ENCODE measurements at places on chromosomes 5 and 9.

DNA sequence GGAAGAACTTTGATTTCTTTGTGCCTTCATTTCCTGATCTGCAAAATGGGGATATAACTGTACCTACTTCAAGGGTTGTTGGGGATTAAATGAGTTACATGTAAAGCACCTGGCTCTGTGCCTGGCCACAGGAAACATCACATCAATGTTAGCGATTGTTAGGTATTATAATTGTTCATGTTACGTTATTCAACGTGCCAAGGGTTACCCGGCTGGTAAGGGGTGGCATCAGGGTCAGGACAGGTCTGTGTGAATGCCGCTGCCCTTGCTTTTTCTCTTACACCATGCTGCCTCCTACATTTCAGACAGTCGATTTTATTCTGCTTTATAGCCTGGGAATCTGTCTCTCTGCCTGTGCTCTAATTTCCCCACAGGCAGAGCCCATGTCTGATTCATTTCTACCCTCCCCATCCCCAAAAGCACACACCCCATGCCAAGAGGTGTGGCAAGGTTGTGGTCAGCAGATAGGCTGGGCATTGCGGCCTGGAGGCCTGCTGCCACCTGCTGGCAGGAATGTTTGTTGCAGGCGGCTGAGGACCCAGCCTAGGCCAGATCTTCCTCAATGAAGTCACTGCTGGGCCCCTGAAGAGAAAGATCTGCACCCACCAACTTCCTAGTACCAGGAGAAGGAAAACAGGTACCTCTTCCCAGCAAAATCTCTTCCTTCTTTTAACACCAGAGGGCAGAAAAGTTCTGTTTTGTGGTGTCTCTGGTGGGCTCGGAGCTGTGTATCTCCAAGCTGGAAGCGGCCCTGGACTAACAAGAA lies 5.3 kb downstream of the ANKS6 start:
- DNase-seq, result peak; percentile 57

- peak; percentile 63 for DNase-seq
These were observed 243.6 kb downstream of the AUH start for GRCh38 chr9:91117959-91118703.

- DNase-seq, result no peak
These were observed 166.0 kb downstream of the ADAMTS12 start for GRCh38 chr5:33725806-33726205.

- no peak for DNase-seq
These were observed 257.6 kb downstream of the RFX3 start for GRCh38 chr9:3268223-3268622.

DNA sequence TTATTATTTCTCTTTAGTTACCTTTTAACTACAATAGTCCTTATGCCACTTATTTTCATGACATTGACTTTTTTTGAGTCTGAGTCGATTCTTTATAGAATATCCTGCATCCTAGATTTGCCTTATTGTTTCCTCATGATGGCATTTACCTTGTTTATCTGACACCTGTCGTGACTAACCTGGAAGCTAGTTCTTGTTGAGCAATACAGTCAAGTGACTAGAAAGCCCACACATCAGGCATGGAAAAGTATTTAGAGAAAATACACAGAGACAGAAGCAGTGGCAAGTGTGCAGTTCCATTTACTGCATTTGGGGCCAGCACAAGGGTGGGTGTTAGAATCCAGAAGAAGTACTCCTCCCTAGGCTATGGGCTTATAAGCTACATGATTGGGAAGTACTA lies 97.8 kb downstream of the ERMP1 start:
- DNase-seq, result no peak

- DNase-seq, result peak; percentile 73
These were observed 2.3 kb upstream of the CYFIP2 start for GRCh38 chr5:157263496-157264090.

DNA sequence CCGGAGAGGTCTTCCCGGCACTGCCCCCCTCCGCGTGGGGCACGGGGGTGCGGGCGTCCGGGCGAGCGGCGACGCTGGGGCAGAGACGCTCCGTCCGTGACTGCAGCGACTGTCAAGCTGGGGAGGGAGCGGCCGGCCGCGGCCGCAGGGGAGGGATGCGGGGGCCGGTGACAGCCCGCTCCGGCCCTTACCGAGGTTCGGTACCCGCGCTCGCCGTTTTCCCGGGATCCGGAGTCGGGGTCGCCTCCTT lies 400 bp downstream of the KDM4C start:
- no peak for DNase-seq

DNA sequence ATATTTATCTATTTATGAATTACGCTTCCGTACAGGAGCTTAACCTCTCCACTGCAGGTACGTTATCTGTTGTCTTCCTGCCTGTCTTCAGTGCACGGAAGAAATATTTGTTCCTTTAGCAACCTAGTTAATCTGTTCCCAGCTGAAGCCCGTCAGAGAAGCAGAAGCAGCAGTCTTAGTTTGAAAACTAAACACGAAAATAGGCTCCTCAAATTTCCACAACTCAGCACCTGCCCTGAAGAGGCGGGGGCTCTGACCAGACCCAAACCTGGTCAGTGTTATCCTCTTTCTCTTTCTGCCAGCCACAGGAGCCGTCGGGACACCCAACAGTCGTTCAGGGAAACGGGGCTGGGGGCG lies 462 bp downstream of the NUDCD2 start:
- peak; percentile 60 for DNase-seq

- DNase-seq, result no peak
These were observed 278.8 kb downstream of the EBF1 start for GRCh38 chr5:158820891-158821290.

DNA sequence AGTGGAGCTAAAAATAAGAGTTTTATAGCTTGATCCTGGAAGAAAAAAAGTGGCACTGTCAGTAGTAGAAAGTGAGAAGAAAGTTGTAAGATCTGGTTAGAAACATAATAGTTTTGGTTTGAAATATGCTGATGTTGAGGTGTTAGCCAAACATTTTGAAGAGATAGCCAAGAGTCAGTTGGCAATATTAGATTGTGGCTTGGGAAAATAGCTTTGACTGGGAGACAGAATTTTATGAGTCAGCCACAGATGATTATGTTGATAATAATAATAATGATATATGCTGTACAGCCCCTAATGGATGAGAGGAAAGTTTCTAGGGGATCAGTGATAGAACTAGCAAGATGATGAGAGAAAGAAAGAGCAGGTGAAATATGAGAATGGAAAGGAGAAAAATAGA lies 12.4 kb upstream of the CDH18 start:
- DNase-seq, result no peak

GRCh38 chr9:110880189-110880588 lies 158.1 kb downstream of the LPAR1 start:
- DNase-seq, result no peak

GRCh38 chr9:111297066-111297824 lies 32.8 kb downstream of the OR2K2 start:
- no peak for DNase-seq

DNA sequence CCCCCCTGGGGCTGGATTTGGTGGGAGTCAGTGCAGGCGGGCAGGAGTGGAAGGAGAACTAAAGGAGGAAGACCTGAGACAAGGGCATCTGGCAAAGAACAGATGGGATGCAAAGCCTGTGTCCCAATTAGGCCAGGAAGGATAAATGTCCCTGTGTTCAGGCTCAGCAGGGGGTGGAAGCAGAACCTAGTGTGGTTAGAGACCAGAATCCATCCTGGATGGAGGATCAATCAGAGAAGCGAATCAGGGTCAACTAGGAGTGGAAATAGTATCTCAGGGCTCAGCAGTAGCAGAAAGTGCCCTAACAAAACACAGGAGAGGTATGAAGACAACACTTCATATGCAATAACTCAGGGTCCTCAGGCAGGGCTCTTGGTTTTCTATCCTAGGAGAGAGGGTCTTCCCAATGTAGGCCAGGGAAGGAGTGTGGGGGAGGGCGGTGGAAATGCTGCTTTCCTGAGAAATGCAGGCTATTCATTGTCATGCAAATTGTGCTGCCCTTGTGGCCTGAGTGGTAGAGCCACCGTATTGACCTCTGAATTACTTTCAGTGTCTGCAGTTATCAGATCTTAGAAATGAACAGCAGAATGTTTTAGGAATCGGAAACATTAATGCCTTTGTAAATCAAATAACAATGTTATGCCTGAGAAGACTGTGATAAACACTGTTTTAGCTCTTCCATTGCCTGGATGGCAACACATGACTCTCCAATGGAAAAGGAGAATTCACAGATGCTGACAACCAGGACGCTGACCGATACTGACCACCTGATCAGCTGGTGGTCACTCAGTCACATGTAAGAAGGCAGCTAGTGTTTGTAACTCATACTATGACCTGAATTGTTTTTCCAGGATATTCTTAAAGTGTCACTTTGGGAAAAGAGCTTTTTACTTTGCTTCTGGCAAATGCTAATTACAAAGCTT lies 323.6 kb downstream of the SEMA5A start:
- no peak for DNase-seq

- DNase-seq, result no peak
These were observed 3.8 kb downstream of the RAB24 start for GRCh38 chr5:177299697-177300096.

DNA sequence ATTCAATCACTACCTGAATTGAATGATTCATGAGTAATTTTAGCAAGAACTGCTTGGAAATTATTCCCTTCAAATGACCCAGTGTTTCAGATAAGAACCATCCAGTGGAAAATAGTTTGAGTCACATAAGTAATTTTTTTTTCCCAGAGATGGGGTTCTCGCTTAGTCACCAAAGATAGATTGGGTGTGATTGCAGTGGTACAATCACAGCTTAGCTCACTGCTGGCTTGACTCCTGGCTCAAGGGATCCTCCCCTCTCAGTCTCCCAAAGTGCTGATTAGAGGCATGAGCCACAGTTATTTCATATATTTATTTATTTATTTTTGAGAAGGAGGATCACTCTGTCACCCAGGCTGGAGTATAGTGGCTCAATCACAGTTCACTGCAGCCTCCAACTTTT lies 574.5 kb upstream of the ARRDC3 start:
- DNase-seq, result no peak

GRCh38 chr9:89748831-89749499 lies 144.2 kb downstream of the GADD45G start:
- DNase-seq, result peak; percentile 25

GRCh38 chr5:122200450-122200849 lies 71.1 kb downstream of the ZNF474 start:
- DNase-seq, result peak; percentile 52

DNA sequence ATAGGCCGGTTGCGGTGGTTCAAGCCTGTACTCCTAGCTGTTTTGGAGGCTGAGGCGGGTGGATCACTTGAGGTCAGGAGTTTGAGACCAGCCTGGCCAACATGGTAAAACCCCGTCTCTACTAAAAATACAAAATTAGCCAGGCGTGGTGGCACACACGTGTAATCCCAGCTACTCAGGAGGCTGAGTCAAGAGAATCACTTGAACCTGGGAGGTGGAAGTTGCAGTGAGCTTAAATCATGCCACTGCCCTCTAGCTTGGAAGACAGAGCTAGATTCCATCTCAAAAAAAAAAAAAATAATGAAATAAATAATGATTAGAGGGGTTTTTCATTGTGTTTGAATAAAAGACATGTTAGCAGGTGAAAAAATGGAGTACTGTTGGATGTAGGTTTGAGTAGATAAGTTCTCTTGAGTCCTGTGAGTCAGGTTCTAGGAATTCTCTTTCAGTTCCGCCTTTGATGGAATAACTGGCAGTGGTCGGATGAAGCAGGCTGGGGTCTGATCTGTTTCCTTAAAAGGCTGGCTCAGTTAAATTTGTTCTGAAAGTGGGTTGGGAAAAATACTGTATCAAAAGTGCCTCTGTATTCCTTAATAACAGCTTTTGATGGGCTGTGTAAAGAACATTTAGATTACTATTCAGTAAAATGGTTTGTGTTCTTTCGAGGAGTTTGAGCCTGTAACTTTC lies 73.2 kb downstream of the AOPEP start:
- DNase-seq, result no peak

DNA sequence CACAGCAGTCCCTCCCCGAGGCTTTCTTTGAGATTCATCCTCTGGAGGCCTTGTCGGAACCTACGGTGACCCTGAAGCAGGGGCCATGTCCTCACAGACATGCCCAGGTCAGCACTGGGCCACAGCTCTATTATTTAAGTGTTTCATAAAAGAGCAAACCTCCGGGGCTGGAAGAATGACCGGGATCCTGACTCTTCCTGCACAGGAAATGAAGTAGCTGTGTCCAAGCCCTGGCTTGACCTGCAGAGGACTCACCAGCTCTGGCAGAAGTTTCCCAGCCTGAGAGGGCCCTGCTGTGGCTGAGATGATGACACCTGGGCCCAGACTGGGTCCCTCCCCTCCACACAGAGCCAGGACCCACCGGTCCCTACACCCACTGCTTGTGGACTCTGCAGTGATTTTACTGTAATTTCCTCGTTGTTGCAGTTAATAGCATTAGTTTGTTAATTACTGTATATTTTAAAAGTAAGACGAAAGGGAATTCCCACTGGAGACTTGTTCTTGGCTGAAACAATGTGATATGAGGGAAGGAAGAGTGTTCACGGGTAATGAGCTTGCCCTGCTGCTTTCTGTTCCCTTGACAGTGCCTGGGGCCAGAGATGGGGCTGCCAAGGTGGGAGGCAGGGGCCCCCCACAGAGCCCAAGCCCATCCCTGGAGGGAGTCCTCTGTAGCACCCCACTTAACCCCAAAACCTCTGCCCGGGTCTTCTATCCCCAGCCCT lies 72.2 kb downstream of the PCDH1 start:
- DNase-seq, result no peak

DNA sequence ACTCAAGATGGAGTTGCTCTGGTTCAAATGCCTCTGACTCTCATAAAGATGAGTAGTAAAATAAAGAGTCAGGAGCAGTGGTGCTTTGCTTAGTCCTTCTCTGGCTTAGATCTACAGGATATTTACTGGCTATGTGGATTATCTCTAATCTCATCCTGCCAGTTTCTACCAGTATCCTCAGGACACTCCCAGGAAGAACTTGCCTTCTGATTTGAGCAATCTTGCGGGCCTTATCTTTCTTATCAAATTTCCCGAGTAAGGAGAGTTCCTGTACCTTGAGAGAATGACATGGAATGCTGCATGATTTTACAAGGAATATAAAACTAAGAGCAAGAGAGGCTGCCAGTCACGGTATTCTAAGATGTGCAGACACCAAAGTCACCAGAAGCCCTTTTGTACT lies 364.0 kb downstream of the ARHGEF28 start:
- DNase-seq, result no peak

GRCh38 chr5:40206030-40206429 lies 473.7 kb upstream of the PTGER4 start:
- DNase-seq, result no peak

DNA sequence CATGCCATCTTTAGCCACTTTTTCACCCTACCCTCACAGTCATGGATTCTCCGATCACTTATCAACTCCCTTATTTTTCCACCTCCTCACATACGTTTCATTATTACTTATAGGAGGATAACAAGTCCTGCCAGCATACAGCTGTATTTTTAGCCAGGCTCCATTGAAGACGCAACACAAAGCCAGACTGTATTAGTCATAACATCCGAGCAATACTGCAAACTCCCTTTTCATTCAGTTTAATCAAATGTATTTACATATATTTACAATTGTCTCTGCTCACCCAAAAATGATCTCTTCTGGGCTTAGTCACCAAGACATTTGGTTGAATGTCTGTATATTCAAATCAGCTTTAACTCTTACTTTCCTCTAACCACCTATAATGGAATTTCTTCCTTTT lies 126.4 kb upstream of the PRLR start:
- no peak for DNase-seq

All from RPMI8226 (cell line).